ENCODE measurements at places on chromosomes 13 and 19.

DNA sequence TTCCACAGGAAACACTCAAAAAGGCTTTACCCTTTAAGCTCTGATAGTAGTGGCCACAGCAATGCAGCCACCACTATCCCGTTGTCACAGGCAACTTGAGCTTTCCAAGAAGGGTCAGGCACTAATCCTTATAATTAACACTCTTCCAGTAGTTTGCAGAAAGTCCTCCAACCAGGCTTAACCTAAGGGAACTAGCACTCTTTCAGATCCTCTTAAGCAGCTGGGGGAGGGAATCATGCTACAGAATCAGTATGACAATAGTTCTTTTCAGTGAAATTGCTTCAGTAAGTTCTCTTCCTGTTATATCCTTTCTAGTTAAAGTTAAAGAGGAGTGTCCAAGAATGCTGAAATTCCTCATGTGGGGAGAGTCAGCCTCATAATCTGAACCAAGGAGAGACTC is 82.2 kb downstream of the TNFSF11 start:
- no peak for DNase-seq

DNA sequence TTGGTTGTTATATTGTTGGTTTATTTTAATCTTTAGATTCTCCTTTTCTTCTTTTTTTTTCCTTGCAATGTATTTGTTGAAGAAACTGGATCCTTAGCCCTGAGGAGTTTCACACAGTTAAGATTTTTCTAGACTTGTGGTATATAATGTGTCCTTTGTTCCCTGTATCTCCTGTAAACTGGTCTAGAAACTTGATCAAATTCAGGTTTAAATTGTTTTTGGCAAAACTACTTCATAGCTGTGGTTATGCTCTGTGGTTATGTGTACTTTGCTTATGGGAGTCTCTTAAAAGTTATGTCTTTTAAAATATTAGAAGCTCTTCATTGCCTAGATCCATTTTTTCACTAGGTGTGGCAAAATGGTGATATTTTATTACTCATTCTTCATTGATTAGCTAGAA is 3.7 kb upstream of the MTRF1 start:
- DNase-seq: no peak

GRCh38 chr13:26041444-26041843 is 10.4 kb downstream of the SHISA2 start:
- no peak for DNase-seq

- no peak for DNase-seq
Observed at GRCh38 chr13:111062966-111063365, 52.1 kb upstream of the ARHGEF7 start.

DNA sequence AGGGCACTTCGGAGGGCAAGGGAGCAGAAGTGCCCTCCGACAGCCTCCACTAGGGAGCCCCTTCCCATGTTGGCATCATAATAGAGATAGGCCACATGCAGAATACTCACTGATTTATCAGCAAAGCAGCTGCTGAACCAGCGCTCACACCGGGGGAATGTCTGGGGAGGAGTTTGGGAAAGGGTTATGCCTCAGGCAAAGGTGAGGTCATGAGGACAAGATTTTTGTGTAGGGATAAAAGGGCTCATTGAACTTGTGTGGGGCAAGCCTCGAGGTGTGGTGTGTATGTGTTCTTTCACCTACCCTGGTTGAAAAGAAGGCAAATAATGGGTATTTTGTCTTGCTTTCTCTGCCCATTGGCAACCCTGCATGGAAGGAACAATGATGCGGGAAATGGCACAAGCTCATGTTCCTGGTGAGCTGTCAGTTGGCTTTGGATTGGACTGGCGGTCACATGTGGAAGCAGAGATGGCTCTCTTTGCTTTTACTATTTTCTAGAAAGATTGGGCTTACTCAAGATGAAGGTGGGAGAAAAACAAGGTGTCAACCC is 39.1 kb upstream of the SLC7A9 start:
- DNase-seq: no peak

DNA sequence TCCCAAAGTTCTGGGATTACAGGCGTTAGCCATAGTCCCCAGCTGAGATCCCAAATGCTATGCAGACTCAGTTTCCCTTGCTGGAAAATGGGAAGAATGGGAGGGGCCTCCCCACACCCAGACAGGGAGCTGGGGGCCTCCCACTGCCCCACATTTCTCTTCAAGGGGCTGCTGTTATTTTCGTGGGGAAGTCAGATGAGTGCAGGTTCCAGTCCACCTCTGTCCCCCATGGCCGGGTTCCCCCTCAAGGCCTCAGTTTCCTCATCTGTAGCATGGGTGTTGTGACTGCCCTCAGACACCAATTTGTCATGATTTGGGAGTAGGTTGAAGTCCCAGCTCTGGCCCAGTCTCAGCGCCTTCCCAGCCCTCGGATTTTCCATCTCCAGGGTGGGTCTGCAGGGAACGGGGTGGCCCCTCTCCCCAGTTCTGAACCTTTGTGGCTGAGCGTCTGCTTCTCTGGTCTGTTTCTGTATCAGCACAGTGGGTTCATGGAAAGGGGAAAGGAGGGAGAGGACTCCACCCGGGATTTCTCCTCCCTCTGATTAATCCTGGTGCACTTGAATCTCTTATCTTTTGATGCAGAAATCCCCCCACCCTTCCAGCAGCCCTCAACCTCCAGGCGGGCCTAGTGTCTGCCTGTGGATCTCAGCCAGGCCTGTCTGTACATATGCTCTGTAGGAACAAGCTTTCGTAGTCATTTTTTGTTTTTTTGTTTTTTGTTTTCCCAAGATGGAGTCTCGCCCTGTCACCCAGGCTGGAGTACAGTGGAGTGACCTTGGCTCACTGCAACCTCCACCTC is 12.2 kb downstream of the NFIC start:
- no peak for DNase-seq

DNA sequence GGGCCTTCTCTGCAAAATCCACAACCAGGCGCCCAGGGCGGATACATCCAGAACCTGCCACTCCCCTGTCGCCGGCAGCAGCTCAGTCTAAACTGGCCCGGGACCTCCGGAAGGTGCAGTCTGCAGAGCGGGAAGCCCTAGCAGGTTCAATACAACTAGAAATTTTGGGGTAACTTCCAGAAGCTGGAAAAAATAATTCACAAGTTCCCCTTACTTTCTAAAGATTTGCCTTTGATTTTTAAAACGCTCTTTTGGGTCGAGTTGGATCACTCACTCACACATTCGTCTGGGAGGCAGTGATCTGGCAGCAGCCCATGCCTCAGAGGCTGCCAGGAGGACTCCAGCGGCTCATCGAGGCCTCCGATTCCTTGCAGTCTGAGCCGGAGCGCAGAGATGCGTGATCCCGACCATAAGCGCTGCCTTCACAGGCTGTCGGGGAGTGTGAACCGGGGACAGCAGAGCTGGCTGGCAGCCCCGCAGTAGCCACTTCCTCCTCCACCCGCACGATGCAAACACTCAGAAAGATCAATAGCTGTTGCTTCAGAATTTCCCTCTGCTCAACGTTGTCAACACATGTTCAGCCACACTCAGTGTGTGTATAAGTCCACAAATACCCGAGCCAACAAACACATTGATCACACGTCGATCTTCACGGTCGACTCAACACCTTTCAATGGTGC is 35.6 kb upstream of the ZNF507 start:
- DNase-seq: no peak

GRCh38 chr19:21655540-21656126 is 111.7 kb downstream of the ZNF100 start:
- no peak for DNase-seq

- no peak for DNase-seq
Observed at GRCh38 chr13:101452519-101453485, at the start of gene ITGBL1. Gene ITGBL1, plus strand, starts transcription at chr13:101452675. Its CDS starts 159 bp downstream, at chr13:101452834.
